ENCODE measurements at places on chromosomes 6 and 20.

DNA sequence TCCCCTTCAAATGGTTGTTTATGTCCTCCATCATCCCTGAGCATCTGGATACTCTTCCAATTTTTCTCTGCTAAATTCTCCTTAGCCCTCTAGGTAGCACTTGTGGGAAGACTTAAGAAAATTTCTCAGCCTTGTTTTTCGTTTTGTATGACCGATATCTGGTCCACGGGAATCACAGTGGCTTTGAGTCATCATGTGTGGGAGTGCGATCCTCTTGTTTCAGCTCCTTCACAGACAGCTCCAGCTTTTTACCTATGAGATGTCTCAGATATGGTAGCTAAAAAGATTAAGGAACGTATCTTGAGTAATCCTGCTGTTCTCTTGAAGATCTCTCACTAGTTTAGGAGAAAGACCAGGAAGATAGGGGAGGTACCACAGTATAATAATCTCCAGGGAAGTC is 196.1 kb downstream of the GRM1 start:
- DNase-seq = no peak

DNA sequence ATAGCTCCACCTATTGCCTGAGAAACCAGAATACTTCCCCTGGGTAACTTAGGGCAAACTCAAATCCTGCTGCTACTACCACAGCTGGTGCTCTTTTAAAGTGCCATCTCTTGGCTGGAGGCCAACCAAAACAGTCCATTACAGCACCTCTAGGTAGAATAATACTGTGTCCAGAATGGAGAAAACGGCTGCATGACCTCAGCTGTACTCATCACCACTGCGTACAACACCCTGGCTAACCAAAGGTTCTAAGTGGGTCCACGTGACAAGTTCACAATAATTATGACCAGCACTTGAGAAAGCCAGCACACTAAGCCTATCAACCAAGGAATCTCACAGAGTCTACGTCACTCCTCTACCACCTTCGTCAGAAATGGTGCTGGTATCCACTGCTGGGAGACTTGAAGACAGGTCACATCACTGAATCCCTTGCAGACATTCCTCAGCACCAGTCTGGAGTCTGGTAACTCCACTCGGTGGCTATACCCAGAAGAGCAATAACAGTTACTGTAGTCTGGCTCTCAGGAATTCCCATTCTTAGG is 40.9 kb upstream of the PKIB start:
- DNase-seq = no peak

- no peak for DNase-seq
These were observed 301.1 kb downstream of the EYA4 start for GRCh38 chr6:133542056-133542821.

DNA sequence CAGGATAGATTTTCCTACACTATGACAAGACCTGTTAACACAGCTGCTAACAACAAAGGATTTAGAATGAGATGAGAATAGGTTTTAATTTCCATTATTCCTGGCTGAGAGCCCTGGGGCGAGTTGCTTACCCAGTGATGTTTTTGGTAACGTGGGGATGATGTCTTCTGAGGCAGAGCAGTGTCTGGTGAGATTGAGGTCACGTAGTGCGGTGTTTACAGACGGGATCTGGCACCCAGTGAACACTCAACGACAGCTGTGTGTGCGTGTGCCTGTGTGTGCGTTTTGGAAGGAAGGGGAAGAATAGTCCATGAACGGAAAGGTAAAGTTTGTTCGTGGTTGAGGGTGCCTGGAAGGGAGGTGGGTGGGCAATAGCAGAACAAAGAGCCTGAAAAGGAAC is 384.7 kb downstream of the C6orf118 start:
- DNase-seq = no peak

- DNase-seq = no peak
These were observed 184.4 kb upstream of the ZNF217 start for GRCh38 chr20:53778041-53778516.

- no peak for DNase-seq
These were observed 69.1 kb downstream of the FAM120B start for GRCh38 chr6:170375661-170376060.

- no peak for DNase-seq
These were observed 40.6 kb upstream of the SUMO4 start for GRCh38 chr6:149359440-149359839.

GRCh38 chr20:17452441-17452840 is 78.7 kb downstream of the BFSP1 start:
- DNase-seq = no peak

DNA sequence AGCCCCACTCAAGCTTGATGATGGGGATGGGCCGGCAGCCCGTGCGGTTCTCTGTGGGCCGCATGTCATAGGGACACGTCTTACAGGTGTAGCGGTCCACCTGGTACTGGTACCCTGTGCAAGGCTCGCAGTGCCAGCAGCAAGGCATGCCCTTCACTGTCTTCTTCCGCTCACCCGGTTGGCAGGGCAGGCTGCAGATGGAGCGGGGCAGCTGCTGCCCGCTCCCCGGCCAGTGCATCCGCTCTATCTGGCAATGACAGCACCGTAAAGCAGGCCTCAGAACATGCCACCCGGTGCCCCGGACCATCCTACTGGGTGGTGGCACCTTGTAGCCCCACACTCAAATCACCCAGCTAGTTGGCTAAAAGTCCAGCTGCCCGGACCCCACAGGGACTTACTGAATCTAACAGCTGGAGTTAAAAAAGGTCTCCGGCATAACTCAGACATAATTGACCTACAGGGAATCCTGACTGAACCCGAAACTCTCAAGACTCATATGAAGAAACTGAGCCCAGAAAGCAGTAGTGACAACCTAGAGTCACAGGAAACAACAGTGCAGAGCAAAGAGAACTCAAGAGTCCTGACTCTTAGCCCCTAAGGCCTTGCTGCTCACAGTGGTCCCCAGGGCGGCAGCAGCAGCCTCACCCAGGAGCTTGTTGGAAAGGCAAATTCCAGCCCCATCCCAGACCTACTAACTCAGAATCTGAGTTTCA is 109.4 kb downstream of the GRM4 start:
- no peak for DNase-seq

- DNase-seq = no peak
These were observed 55.2 kb upstream of the NOX3 start for GRCh38 chr6:155510879-155511278.

DNA sequence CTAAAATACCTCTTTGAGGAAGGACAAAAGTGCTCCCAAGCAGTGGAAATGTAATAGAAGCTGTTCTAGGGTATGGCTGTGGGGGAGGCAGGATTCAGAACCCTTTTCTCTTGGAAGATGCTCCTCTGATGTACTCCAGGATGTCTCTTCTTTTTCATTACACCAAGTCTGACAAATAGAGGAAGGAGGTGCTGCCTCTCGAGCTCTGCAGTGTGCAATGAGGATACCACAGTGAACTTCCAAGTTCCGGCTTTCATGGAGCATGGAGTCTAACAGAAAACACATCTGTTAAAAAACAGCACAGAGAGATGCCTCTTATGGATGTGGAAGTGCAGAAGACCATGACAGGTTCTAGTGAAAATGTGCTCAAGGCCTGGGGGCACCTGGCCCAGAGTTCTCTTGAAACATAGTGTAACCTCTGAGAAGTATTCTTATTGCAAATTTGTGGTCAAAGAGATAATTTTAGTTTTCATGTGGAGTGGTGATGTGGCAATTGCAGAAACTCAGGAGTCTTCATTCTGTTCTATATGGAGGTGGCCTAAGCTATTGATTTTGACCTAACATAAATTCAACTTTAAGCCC is 362.0 kb upstream of the CITED2 start:
- no peak for DNase-seq

GRCh38 chr6:78400076-78400475 is 467.3 kb upstream of the IRAK1BP1 start:
- DNase-seq = no peak

GRCh38 chr6:157494132-157494710 is 113.2 kb downstream of the ZDHHC14 start:
- DNase-seq = no peak

- DNase-seq = no peak
These were observed 74.6 kb downstream of the DTD1 start for GRCh38 chr20:18662279-18663040.

GRCh38 chr6:105324386-105324950 is 78.4 kb downstream of the PREP start:
- no peak for DNase-seq

GRCh38 chr6:138774370-138774769 is 801 bp downstream of the CCDC28A start:
- DNase-seq = no peak

GRCh38 chr20:50251992-50252511 is 61.4 kb downstream of the CEBPB start:
- no peak for DNase-seq

GRCh38 chr6:12147557-12148316 is 135.6 kb downstream of the HIVEP1 start:
- no peak for DNase-seq

DNA sequence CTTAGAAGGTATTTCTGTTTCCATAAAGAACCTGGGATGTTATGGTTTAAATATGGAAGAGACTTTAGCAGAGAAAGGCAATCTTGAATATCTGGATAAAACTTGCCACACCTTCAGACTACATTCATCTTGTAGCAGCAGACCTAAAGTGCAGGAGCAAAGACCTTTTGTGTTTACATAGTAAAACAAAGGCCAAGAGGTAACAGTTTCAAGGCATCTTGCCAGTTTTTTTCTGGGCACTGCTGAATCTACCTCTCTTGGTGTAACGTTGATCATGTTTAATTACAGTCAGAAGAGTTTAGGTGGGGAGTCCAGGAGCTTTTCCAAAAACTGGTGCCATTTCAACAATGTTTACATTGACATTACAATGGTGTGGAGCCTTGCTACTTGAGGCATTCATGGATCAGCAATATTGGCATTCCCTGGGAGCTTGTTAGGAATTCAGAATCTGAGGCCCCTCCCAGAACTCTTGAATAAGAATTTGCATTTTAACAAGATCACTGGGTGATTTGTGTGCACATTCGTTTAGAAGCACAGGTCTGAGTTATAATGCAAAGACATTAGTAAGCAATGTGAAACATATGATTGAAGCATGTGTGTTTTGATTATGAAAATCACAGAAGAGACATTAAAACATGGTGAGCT is 94.5 kb downstream of the F13A1 start:
- no peak for DNase-seq

GRCh38 chr6:119673741-119674140 is 324.2 kb upstream of the MAN1A1 start:
- no peak for DNase-seq

DNA sequence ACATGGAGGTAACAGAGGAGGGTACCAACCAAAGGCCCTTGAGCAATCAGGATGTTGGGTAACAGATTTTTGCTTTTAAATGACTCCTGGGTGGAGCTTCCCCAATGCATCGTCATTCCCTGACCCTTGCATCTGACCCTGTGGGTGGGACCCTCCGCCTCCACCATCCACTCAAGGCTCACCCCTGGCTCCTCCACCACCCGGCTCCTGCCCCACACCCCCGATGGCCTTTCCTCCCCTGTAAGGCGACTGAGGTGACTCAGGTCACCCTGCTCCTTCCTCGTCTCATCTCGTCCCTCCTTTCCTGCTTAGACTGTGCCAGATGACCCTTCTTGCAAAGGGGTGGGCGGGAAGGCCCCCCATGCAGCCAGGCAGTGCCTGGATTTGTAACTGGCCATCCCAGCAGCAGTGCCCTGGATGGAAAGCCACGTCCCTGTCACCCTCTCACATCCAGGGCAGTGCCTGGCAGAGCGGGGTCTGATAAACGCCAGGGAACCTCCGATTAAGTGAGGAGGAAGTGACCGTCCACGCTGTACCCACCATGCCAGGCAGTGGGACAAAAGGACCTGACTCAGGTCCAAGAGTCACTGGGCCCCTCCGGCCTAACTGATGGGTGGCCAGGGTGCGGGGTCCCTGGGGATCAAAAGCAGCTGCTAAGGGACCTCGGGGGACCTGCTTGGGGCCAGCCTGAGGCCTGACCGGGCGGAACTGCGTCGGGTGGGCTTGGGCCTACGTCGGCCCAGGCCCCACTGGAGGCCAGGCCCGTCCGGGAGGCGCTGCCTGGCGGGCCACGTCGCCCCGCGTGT is 624 bp upstream of the NPEPL1 start:
- peak; percentile 86 for DNase-seq

DNA sequence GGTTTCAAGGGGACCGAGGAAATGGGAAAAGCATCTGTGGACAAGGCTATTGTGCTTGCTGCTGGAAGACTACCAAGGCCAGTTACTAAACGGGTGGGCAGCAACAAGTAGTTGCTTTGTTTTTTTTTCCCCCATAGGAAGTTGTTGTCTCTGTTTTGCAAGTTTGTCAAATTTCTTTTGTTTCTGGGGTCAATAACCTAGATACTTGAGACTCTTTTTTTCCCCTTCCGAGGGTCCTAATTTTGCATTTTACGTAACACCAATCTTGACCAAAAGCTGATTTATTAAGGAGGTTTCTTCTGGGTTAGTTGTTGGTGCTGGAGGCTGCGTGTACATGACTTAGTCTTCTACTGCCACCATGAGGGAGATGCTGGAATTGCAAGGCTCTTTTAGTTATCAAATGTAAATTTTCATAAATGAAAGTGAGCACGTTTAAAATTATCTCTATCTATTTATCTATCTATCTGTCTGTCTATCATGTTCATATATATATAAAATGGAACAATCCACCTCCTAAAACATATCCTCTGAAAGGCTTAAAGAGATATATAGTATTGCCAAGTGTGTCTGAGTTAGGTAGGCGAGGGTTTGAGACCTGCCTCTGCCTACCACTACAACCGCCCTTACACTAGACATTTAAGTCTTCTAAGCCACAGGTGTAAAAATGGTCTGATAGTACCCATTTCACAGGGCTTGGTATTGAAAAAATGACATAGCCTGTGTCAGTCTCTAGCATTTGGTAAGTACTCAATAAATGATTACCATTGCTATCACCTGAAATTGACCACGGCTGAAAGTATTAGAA is 60.2 kb downstream of the GCLC start:
- DNase-seq = no peak

DNA sequence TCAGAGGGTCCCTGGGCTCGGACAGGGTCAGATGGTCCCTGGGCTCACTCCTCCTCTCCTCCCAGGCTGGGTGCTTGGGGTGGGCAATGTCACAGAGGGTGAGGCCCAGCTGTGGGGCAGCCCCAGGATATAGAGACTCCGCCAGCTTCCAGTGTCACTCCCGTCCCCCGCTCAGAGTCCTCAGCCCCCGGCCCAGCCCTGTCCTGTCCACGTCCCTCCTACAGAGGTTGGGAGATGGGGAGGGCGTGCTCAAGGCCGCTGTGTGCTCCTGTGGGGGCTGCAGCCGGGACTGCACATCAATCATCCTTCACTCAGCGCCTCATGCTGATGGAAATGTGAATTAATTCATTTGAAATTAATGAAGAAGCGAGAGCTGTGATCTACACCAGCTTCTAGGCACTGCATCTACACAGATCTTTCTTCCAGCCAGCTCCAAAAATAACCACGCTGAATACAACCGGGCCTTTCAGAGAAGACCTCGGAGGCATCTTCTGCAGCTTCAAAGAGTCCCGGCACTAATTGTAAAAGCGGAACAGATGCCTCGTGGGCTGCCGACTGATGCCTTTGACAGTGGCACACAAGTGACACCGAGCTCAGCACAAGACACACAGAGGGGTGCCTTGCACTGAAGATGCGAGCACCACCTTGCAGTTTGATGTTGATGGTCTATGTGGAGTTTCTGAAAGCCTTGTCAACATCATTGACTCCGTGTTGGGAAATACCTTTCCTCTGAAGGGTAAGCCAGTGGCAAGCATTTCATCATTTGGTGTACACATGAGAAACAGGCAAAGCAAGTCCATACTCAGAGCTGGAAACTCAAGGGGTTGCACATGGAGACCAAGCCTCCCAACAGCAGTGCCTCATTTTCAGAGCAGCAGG is 39.3 kb downstream of the DACT2 start:
- DNase-seq = no peak

- peak; percentile 57 for DNase-seq
These were observed 31.4 kb downstream of the HIVEP2 start for GRCh38 chr6:142913511-142914047.

All from upper lobe of right lung (tissue), 1 donor.